ENCODE measurements at places on chromosomes 2 and 18. TPM values are rescaled to one million over a fixed set of nuclear protein-coding genes. Genes with fewer than 3 reads are reported as not detected.

SERPINE2 gene
- 112 TPM for polyA plus RNA-seq

VIT gene
- polyA plus RNA-seq, result 0.13 TPM

PARD3B gene
- polyA plus RNA-seq, result 37.4 TPM

RNF181 gene
- polyA plus RNA-seq, result 121 TPM

TRAK2 gene
- polyA plus RNA-seq, result 48.8 TPM

FOSL2 gene
- 24.8 TPM for polyA plus RNA-seq

CCDC68 gene
- polyA plus RNA-seq, result 11.9 TPM

HOXD1 gene
- 10.1 TPM for polyA plus RNA-seq

ZC3H6 gene
- polyA plus RNA-seq, result 9.9 TPM

DLGAP1 gene
- polyA plus RNA-seq, result 6.2 TPM

SERPINB4 gene
- not detected for polyA plus RNA-seq

POTEC gene
- polyA plus RNA-seq, result 0.03 TPM

BUB1 gene
- polyA plus RNA-seq, result 34.9 TPM

GRCh38 chr2:17672583-17673317 lies 80.9 kb downstream of the SMC6 start:
- no peak for DNase-seq

DNA sequence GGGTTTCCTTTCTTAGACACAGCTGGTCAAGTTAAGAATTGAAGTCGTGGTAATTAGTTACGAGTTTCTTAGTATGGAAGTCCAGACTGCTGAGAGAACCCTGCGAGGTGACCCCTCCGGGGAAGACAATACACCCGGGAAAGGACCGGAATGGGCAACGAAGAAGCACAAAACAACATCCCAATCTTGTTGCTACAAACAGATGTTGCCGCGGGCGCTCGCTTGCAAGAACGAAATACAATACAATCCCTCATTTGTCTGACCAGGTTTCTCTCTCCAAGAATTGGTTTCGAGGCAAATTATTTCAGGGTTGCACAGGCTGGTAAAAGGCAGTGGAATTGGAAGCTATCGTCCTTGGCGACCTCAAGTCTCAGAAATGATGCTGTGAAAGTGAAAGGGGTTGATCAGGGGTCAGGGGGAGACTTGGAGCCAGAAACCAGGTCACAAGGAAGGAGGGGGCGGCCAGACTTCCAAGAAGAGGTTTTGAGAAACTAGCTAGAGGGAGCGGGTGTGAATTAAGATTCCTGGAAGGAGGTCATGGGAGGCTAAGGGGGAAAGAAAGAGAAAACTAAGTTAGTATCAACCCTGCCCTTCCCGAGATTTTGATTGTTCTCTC lies 401.9 kb downstream of the HRH4 start:
- DNase-seq, result no peak

DNA sequence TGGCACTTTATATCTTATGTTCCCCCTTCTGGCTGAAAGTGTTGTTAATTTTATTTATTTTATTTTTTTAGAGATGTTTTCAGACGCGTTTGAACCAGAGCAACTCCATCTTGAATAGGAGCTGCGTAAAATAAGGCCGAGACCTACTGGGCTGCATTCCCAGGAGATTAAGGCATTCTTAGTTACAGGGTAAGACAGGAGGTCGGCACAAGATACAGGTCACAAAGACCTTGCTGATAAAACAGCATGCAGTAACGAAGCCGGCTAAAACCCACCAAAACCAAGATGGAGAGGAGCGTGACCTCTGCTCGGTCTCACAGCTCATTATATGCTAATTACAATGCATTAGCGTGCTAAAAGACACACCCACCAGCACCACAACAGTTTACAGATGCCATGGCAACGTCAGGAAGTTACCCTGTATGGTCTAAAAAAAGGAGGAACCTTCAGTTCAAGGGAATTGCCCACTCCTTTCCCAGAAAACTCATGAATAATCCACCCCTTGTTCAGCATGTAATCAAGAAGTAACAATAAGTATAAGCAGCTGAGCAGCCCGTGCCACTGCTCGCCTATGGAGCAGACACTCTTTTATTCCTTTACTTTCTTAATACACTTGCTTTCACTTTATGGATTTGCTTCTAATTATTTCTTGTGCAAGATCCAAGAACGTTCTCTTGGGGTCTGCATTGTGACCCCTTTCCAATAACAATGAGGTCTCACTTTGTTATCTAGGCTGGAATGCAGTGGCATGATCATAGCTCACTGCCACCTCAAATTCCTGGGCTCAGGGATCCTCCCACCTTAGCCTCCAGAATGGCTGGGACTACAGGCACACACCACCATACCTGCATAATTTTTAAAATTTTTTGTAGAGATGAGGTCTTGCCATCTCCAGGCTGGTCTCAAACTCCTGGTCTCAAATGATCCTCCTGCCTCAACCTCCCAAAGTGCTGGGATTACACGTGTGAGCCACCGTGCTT lies 55.9 kb downstream of the CACNB4 start:
- DNase-seq, result no peak

GRCh38 chr2:215421859-215422461 lies 13.9 kb downstream of the FN1 start:
- DNase-seq, result no peak

DNA sequence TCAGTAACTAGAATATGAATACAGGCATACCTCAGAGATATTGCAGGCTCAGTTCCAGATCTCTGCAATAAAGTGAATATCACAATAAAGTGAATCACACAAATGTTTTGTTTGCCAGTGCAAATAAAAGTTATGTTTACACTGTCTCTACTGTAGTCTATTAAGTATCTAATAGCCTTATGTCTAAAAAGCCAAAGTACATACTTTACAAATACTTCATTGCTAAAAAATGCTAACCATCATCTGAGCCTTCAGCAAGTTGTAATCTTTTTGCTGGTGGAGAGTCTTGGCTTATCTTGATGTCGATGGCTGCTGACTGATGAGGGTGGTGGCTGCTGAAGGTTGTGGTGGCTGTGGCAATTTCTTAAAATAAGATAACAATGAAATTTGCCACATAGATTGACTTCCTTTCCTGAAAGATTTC lies 159.4 kb downstream of the MYO1B start:
- DNase-seq, result no peak

- DNase-seq, result no peak
Measured at GRCh38 chr2:136402281-136402680, 284.3 kb upstream of the CXCR4 start.

DNA sequence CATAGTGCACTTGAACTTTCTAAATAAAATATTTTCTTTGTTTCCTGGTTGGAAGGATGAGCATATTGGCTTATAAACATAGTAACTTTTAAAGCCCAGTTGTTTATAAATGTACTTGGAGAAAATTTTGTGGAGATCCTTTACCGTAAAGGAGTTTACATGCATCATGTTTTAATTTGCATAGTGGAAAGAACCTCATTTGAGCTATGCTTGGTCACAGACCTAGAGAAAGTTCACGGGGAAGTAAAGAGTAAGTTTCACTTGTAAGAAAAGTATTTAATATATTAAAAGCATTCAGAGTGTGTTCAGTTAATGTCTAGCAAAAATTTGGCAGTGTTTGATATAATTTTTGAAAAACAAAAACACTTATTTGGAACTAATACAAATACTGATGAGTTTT lies 45.3 kb downstream of the PIKFYVE start:
- DNase-seq, result no peak

GRCh38 chr2:198297350-198297749 lies 493.0 kb downstream of the PLCL1 start:
- no peak for DNase-seq

- DNase-seq, result no peak
Measured at GRCh38 chr2:190994148-190994547, 19.8 kb downstream of the STAT1 start.

DNA sequence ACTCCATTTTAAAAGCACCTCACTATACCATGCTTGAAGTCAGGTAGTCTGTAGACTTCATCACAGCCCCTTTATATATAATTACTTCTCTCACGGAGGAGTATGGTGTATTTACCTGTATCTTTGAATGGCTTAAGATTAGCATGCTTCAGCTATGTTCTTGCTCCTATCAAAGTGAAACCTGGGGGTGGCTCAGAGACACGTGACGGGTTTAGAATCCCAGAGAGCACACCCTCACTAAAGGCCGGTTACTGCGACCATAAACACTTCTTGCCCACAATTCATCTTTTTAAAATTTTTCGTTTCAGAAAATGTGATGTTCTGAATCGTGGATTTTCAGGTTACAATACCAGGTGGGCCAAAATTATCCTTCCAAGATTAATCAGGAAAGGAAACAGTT lies 3.6 kb downstream of the IAH1 start:
- DNase-seq, result no peak

- peak; percentile 75 for DNase-seq
Measured at GRCh38 chr2:201618744-201619662, 24.3 kb downstream of the TMEM237 start.

- peak; percentile 66 for DNase-seq
Measured at GRCh38 chr18:49967171-49967570, 153.8 kb upstream of the ACAA2 start.

GRCh38 chr2:237192881-237193280 lies 107.2 kb downstream of the COPS8 start:
- DNase-seq, result no peak

- peak; percentile 21 for DNase-seq
Measured at GRCh38 chr2:38666556-38666910, 619 bp downstream of the GALM start.

DNA sequence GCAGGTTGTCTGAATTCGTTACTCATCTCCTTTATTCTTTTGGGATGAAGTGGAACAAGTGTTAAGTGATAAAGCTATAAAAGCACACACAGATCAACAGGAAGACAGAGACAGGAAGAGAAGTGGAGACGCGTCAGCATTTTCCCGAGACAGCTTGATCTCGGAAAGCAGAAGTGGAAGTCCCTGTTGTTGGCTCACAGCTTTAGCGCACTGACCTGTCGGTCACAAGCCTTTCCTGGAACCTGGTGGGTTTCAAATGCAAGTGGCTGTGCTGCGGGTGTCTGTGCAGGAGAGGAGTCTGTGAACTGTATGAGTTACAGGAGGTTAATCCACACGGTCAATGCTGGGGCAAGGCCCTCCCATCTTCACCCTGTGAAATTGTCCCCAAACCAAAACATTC lies 116.6 kb upstream of the PELI1 start:
- DNase-seq, result no peak

- DNase-seq, result no peak
Measured at GRCh38 chr2:54233832-54234649, 22.0 kb downstream of the TSPYL6 start.

- DNase-seq, result peak; percentile 11
Measured at GRCh38 chr18:69845593-69846506, 101.8 kb downstream of the CD226 start.

- no peak for DNase-seq
Measured at GRCh38 chr2:20013126-20013849, 820 bp upstream of the MATN3 start.

- DNase-seq, result no peak
Measured at GRCh38 chr18:77063260-77063659, 69.3 kb downstream of the MBP start.

DNA sequence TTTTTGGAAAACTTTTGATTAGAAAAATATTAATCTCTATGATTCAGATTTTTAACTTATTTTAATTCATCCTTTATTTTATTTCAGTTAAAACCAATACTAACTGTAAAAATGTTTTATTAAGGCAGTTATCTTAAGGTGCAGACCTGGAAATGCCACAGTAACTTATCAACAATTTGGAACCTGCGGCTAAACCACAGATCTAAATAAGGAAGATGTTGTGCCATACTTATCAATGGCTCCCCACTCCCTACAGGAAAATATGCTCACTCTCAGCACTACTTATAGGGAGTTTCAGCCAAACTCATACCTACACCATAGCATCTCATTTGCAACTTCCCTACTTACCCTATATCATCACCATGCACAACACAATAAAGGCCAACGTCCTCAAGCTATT lies 226.9 kb upstream of the KYNU start:
- DNase-seq, result no peak

DNA sequence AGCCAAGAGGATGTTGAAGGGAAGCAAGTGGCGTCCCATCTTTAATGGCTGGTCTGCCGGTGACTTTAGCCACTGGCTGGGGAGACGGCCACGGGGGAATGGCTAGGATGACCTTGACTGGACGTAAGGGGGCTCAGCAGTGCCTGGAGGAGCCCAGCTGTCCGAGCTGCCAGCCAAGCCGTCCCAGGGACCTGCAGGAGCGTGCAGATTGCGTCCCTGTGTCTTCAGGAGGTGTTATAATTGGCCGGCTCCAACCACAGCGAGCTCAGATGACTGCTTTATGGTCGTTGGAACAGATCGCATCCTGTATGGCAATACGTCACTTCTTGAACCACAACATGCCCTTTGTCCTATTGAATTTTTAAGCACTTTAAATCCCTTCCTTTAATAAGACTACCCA lies 204.6 kb downstream of the EIPR1 start:
- DNase-seq, result no peak

DNA sequence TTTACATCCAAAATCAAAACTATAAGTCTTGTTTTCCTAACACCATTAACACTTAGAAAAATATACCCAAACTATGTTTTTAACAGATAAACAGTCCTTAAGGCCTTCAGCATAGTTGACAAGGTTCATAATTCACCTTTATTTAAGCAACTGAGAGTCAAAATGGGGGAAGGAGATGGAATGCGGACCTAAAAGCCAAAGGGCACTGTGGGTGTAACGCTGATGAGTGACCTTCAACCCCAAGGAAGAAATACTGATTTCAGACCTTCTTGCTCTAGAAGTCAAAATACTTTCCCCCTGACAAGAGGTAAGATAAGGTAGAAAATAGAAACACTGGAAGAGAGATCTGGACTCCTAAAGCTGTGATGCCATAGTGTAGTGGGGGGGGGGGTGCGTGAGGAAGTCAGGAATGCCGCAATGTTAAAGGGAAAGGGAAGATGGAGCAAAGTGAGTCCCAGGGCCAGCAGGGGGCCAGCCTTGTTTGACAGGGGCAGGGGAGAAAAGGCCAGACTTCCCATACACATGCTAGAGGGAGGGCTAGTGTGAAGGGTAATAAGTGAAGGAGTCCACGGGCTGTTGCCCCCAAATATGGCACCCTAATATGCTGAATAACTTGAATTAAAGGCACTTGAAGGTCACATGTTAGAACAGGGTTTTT lies 31.4 kb downstream of the CCDC93 start:
- no peak for DNase-seq

- DNase-seq, result no peak
Measured at GRCh38 chr2:242085941-242086621, 216.6 kb downstream of the RTP5 start.
